Activated CD8-positive, alpha-beta memory T cell treated with anti-CD3 and anti-CD28 coated beads for 1 hour (primary cell): ENCODE measurements at places on chromosomes 2 and 18.

DNA sequence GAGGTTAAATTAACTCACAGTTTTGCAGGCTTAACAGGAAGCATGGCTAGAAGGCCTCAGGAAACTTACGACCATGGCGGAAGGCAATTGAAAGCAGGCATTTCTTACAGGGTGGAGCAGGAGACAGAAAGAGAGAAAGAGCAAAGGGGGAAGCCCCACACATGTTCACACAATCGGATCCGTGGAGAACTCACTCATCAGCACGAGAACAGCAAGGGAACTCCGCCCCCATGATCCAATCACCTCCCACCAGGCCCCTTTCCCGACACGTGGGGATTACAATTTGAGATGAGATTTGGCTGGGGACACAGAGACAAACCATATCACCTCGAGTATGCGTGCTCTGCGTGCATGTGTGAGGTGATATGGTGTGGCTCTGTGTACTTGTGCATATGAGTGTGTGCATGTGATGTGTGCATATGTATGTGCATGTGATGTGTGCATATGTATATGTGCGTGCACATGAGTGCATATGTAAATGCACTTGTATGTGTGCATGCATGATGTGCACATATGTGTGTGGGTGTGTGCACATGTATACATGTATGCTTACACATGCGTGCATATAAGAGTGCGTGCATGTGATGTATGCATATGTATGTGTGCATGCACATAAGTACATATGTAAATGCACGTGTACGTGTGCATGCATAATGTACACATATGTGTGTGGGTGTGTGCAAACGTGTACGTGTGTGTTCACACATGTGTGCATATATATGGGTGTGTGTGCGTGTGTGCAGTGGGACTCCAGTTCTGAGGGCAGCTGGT, 108.7 kb upstream of the HDAC4 start:
- DNase-seq = no peak

GRCh38 chr2:17388798-17389197, 129.4 kb downstream of the RAD51AP2 start:
- DNase-seq = no peak

GRCh38 chr2:20366672-20367116, 16.1 kb upstream of the PUM2 start:
- DNase-seq = no peak

DNA sequence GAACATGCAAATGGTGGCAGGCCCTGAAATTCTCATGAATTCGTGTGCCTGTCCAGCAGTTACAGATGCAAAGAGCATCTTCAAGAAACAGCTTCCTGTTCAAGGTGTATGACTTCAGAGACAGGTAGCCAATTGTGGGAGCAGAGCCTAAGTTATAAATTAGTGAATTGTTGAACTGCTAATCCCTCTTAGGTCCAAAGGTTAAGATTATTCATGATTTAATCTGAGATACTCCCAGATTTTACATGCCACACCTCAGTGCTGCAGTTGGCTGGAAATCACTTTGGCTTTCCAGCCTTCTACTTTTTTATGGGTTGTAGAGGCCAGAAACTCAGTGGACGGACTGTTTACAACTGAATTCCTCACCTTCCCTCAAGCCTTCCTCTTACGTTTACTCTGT, 247.8 kb downstream of the AGPS start:
- DNase-seq = no peak

GRCh38 chr2:139439100-139439499, 658.9 kb upstream of the NXPH2 start:
- DNase-seq = no peak

GRCh38 chr2:196801674-196802261, 2.3 kb upstream of the GTF3C3 start:
- no peak for DNase-seq

DNA sequence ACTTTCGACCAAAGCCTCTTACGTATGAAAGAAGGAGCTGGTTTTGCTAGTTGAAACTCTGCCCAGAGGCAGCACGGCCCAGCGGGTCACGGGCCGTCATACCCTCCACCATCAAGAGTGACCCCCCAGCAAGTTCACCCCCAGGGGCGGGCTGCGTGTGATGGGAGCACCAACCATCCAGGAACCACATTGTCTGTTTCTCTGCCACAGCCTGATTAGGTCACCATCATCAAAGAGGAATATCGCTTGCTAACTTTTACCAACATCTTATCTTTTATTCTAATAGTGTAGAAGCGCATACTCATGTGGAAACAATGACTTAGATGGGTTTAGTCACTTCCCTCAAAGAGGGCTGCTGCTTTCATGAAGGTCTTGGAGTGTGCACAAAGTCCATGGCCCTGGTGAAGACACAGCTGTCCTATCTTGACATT, 116.6 kb upstream of the SMIM21 start:
- no peak for DNase-seq

DNA sequence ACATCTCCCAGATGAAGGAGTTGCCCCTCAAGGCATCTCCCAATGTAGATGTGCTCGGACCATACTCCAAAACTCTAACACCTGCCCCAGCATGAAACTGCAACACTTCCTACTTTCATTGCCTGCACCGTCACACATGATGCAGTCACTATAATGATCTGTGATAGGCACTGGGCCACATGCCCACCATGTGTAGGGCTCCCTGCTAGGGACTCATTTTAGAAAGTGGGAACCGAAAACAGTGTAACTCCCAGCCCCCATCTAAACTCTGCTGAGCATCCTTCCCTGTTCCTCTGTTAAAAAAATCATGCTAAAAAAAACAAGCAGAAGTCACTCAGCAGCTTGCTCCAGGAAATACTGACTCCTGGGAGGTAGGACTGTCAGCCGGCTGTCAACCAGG, 496.1 kb upstream of the RAB6C start:
- DNase-seq = no peak

- DNase-seq = no peak
Observed at GRCh38 chr2:187924293-187924692, 367.4 kb upstream of the GULP1 start.

- no peak for DNase-seq
Observed at GRCh38 chr2:118577202-118577601, 270.2 kb downstream of the EN1 start.

GRCh38 chr2:2913601-2914120, 464.0 kb downstream of the EIPR1 start:
- DNase-seq = no peak

DNA sequence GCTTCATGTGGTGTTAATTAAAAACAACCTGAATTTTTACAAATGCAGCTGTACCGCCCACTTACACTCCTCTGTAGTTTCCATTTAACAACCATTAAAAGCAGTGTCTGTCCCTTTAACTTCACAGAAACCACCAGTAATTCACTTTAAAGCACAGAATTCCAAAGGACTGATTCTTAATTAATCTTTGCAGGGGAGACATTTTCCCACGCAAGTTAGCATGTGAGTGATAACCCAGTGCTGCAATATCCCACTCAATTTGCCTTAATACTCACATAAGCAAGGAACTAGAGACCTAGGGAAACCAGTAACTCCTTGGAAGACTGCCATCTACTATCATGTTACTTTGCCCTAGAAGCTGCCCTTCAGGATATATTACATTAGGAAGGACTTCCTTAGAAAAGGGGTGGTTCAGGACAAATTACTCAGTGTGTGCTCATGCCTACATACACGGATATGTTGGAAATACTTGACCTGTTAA, 102.3 kb downstream of the OSR1 start:
- DNase-seq = no peak

DNA sequence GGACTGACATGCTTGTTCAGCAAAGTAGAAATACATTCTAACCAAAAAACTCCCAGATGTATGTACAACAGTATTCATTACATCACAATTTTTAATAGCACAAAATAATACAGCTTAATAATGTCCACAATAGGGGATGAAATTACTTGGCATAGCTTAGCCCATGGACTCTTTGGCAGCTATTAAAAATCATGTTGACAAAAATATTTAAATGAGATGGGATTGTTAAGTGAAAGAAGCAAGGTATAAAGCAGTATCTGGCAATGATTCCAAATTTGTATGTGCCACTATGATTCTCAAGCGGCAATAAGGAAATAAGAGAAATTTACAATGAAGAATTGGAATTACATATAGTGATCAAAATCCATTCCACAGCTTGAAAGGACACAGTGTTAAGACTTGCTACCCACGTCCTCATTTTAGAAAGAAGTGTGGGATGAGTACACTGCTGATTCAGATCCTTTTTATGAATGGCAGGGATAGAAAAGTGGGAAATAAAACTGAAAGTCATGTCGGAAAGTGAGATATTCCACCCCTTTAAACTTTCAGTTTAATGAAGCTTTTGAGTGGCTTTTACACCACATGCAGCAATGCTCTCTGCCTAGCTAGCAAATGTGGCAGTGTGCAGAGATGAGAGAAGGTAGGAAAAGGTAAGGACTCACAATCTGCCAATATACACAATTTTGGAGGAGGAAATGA, 2.4 kb downstream of the GAREM1 start:
- DNase-seq = no peak

GRCh38 chr2:149049142-149049541, 10.6 kb downstream of the LYPD6B start:
- DNase-seq = no peak
